ENCODE measurements at places on chromosomes 11 and 22.

GRCh38 chr11:870127-870413 is 27.4 kb downstream of the TSPAN4 start:
- DNase-seq: no peak

DNA sequence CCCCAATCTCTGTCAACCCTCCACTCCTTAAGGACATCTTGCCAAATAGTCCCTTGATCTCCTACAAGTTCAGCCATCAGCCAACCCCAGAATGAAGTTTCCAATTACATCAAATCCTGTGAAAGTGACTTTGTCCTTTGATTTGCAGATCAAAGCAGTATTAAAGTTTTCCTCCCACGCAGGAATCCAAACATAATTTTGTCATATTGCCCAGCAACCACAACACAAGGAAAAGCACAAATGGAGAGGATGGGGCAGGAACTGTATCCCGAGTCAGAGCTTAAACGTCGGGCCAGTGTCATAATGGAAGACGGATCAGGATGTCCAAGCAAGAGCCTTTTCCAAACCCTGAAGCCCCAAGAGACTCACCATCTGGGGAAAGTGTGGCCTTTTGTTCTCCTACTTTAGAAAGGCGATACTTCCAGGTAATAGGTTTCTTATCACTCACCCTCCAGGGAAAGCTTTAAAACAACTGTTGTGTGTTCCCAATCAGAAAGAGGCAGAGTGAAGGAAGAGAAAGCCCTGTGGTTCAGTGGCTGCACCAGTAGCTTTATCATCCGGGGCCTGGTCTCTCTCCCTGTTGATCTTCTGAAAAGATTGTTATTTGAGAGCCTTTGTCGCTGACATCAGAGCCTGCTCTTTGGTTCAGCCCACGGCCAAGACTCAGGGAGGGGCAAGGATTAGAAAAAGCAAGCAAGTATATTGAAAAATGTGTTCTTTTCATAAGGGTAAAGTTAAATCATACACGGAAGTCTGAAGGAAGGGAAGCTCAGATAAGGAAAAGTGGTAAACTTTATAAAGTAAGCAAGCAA is 41.7 kb downstream of the EXPH5 start:
- no peak for DNase-seq

GRCh38 chr22:42281706-42282251 is 11.3 kb upstream of the TCF20 start:
- no peak for DNase-seq

DNA sequence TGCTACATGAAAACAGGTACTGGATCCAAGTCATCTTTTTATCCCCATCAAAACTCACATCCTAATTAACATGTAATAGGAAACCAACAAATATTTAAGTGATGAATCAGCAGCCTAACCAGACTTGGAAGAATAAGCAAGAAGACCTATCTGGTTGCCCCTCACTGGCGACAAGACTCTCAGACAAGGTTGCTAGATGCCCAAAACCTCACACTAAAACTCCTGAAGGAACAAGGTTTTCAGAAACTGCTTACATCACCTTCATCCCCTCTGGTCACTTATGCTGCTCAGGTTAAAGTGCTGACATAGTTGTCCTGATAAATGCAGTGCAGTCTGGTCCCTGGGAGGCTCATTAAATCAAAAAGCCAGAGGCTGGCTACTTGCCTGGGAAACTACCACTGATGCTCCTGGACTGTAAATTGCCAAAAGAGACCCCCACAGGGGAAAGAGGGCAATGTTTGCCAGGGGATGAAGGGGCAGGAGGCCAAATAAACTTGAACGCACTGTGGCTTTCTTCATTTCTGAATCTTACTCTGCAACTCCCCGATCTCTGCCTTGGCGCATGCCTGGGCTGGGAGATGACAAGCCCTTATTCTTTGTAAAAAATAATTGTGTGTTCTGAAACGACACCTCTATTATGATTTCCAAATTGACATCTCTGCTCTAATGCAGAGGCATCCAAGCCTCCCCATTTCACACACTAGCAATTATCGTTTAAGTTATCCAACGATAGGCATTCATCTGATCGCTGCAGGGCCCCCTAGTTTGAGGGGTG is 72.7 kb downstream of the AMBRA1 start:
- no peak for DNase-seq

DNA sequence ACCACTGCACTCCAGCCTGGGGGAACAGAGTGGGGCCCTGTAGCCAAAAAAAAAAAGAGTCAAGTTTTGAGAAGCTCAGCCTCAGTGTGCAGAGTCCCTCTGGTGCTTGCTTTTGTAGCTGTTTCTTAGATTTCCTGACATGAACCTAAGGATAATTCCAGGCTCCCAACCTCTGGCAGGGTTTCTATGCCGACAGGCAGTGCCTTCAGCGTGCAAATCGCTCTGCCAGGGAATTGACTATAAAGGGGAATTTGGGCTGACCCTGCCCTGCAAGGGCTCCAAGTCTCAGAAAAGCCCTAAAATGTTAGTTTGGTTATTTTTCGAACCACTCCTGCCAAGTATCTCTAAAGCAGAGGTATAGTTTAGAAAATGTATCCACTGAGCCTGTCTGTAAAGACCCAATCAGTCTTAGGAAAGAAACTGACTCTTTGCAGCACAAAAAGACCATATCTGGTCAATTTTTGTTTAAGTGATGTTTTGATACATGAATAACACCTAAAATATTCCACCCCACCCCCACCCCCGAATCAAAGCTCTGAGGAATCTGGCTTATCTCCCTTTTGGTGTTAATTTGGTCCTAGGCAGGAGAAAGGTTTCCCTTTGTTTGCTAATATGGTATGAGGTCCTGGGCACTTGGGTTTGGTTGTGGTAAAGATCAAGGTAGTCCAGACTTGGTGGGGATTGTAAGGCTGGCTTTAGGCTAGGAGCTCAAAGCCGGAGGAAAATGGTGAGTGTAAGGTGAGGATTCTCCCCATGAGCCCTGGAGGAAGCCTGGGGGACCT is 49.7 kb downstream of the ANO1 start:
- no peak for DNase-seq

DNA sequence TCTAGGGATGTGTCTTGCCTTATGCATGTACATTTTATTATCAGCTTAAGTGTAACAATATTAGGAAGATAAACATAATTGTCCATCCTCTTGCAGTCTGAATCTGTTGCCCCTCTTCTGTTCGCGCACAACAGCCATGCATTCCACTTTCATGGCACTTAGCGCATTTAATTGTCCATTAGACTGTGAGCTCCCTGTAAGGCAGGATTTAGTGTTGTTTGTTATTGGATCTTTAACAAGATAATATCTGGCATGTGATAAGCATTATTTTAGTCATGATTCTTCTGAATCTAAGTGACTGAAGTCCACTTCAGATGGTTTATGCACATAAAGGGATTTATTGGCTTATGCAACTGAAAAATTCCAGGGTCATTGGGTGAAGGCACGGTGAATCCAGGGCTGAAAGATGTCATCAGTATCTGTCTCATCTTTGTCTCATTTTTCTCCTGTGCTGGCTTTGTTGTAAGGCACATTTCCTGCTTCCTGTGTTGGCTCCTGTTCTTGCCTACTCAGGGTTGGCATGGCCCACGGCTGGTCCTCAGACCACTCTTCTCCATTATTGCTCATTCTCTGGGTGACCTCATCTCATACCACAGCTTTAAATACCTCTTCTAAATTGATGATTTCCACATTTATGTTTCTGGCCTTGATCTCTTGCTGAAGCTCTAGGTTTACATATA is 37.6 kb downstream of the ATXN10 start:
- DNase-seq: no peak

DNA sequence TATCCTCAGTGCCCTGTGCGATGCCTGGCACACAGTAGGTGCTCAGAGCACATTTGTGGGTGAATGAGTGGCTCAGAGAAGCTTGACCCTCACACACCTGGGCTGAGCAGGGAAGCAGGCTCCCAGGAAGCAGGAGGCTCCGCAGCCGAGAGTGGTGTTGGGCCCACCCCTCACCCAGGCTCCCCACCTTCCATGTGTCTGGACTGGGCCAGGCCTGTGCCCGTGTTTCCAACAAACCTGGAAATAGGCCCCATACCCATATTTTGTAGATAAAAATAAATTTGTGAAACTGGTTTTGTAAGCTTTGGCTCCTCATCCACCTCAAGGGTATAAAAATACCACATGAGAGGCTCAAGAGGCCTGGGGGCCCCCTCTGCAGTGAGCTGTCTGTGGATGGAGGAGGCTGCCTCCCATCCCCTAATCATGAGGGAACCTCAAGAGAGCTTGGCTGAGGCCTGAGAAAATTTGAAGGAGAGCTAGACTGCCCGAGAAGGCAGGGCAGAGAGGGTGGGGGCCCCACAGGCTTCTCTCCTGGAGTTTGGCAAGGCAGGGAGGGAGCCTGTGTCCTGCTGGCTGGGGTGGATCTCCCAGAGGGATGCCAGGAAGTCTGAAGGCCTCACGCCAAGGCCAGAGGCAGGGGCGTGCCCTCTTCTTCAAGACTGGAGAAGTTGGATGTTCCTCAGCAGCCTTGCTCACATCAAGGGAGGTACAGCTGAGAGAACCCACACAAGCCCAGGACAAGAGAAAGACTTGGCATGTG is 147.0 kb upstream of the NECTIN1 start:
- DNase-seq: no peak

GRCh38 chr11:96260532-96260931 is 82.5 kb downstream of the MAML2 start:
- DNase-seq: no peak

DNA sequence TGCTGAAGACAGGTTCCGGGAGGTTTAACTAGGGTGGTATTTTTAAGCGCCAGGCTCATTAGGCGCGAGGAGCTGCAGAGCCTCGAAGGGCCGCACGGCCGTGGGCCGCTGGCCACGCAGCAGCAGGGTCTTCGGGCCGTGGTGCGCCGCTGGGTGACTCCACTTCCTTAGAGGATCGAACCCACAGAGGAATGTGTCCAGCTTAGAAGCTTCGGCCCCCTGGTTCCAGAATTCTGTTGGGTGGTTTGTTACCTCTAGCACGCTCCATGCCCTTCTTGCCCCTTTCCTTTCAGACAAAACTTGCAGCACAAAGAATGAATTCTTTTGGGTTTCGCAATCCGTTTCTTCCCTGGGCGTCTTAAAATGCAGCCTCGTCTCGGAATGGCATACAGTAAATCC is 773 bp upstream of the PATL1 start:
- DNase-seq: peak; percentile 3

DNA sequence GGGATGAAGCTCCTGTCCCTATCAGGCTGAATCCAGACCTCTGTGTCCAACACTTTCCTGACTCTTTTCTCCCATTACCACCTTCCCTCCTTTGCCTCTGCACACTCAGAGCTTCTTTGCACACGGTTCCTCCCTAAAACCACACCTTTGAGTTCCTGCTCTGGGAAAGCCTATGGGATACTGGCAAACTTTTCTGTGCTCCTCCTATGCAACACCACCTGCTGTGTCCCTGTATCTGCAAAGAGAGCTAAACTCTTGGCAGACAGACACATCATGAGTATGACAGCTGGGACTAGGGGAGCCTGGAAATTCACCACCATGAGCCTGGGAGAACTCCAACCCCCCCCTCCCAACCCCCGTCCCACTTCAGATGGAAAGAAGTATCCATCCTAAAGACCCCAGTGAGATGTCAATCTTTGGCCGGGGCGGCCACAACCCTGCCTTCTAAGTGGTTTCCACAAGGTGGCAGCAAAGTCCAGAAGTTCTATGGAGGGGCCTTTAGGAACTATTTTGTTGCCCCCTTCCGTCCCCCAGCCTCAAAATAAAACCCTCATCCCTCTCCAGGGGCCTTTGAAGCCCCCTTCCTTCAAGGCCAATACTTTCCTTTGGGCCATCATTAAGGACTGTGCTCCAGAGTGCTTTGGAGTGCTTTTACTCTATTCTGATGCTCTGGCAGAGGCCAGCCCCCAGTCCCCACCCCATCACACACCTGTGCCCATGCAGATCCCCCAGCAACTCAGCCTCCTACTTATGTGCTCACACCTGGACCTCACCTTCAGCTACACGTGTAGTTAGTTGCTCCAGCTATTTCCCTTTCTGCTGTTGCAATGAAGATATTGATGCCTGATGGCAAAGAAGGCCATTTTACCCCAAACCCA is 19.4 kb downstream of the HTR3A start:
- DNase-seq: no peak

DNA sequence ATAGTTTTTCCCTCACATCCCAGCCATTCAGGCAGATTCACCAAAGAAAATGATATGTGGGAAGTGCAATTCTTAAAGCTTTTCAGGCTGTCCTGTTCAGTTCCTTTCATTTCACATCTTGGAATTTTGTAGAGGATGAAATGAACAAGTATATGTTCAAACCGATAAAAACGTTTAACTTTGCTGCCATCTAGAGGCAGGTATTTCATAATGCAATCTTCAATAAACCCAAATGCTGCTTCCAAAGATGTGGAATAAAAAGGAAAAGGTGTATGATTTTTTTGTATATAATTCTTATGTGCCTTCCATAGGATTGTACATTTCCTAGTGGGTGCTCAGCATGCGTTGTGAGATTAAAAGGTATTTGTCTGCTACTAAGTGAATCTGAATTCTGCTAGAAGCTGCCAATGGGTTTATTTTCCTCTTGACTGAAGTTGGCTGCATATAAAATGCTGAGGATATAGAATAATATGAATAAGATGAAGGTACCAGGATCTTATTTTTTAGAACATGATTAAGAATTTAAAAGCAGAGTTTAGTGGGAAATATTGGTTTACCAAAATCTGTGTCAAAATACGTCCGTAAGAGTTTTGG is 199.3 kb downstream of the PGR start:
- DNase-seq: no peak

Data from stimulated activated CD8-positive, alpha-beta memory T cell treated with anti-CD3 and anti-CD28 coated beads, Interleukin-15, amount 100 ng/mL, for 24 hours (primary cell).